Epithelial cell of prostate (primary cell): ENCODE measurements at places on chromosomes 12 and 14.

DNA sequence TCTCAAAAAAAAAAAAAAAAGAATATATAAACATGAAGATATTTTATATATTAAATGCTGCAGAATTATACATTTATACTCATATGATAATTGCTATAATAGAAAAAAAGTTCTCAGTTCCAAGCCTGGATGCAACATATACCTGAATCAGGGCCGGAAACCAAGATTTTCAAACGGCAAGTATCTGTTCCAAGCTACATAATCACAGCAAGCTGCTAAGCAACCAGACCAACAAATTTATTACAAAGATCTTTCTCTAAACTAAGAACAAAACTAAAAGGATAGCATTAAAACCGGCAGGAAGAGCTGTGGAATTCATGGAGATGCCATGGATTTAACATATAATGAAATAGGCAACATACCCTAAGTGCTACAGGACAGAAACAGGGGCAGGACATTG, 7.1 kb downstream of the RACGAP1 start:
- no peak for DNase-seq

DNA sequence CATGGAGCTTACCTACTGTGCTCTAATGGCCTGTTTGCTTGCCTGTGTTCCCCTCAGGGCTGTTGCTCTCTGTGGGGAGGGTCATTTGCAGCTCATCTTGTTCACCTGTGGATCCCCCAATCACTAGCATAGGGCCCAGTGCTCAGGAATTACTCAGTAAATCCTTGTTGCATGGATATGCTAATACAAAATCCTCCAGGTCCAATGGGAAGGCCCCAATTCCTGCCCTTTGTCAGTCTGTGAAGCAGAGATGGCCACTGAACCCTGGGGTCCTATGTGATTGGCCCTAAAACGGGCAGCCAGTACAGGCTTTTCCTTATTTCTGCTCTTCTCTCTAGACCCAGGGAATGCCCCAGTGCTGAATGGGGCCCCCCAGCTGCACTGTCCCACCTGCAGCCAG, 44.1 kb downstream of the FOS start:
- DNase-seq: no peak

DNA sequence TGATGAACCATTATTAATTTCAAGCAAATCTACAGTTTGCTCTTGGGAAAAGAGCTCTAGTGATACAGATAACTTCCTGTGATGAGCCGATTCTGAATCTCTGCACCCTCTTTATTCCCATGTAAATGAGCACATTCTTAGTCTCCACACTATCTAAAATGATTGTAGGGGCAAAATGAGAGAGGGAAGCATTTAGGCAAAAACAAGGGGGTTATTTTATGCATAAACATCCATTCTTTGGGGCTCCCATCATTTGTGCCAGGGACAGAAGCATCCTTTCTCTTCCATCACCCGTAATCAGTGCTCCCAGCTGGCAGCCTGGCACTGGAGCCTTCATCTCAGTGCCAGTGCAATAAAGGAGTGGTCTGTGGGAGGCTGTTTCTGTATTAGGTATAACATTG, 1.7 kb upstream of the GPD1 start:
- DNase-seq: no peak

GRCh38 chr12:67558775-67559174, 89.8 kb upstream of the DYRK2 start:
- no peak for DNase-seq

- DNase-seq: no peak
Measured at GRCh38 chr12:89183985-89184435, 168.3 kb downstream of the DUSP6 start.
